NCI-H2107 (cell line): ENCODE measurements at places on chromosomes 5 and 9.

DNA sequence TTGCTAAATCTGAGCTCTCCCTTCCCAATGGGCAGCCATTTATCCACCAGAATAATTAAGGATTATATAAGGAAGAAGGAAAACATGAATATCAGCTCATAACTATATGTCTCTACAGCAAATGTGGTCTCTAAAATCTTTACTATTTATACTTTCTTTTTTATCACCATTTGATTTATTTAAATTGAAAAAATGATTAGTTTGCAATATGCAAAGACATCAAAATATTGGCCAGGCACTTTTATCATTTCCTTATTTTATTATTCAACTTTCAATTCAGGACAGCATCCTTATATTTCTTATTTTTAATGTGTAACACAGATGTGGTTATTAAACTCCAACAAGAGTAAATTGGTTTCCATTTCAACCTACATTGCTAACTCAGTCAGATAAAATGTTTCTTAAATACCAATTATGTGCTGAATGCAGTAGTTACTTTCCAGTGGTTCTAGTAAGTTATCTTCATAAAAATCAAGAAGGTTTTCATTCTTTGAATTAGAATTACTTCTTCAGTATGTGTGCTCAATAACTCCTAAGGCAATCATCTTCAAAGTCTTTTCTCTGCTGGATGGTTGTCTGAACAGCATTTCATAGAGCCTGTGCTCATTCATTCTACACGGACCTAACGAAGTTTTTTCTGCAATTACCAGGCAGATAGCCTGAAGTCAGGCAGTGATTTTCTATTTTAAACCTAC lies 1148.0 kb downstream of the CDH12 start:
- DNase-seq, result no peak

DNA sequence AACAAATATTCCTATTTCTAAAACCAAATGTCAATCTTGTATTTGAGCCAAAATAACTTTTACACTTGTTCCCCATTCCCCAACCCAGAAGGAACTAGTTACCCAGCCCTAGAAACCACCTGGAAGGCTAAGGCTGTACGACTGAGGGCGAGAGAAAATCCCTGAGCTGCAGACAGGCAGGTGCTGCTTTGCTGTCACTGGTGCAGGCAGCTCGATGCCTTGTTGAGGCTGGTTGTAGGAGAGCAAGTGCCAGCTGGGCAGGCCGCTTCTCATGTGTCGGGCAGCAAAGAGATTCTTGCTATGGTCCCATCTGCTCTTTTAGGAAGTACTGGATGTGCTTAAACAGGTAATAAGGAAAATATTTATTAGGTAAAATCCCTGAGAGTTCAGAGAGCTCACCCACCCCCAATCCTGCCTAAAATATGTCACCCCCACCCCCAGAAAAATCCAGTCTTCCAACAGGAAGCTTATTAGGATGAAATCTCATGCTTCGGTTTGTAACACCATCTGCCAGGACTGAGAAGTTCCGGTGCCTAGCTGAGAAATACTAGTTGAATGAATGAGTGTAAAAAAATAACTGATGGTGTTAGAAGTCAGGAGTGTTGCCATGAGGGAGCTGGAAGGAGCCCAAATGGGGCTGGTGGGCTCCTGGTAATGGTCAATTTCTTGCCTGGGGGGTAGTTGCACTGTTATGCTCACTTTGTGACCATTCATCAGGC lies 91.1 kb upstream of the DMRT1 start:
- no peak for DNase-seq

DNA sequence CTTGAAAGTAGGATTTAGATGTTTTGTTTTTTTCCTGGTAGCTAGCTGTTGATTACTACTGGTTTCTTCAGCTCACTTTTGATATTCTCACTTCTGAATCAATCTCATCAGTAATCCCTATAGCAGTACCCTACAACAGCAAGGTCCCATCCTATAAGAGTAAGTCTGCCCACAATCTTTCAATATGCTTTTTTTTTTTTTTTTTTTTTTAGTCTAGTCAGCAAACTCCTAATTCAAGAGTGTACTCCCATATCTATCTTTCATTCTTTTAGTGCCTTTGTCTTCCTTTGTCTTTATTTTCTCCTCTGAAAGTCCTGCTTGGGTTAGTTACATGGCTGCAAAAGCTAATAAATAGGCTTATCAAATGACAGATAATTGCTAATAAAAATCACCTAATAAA lies 362.4 kb upstream of the RIOK2 start:
- no peak for DNase-seq

GRCh38 chr5:66872736-66873331 lies 276.6 kb downstream of the MAST4 start:
- DNase-seq, result no peak

DNA sequence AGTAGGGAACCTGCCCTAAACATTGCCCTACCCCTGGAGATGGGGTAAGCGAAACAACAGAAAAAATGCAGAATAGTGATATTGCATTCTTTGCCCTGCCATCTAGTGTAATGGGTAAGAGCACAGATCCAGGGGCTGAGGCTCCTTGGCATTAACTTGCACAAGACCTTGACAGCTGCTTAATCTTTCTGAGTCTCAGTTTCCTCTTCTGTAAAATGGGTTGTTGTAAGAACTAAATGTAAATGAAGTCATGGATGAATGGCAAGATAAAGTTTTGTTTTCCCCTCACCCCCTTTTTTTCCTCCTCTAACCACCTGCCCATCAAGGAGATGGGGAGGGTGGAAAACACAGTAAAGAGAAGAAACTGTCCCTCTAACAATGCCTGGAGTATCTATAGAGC lies 47.7 kb upstream of the ZNF366 start:
- DNase-seq, result no peak

DNA sequence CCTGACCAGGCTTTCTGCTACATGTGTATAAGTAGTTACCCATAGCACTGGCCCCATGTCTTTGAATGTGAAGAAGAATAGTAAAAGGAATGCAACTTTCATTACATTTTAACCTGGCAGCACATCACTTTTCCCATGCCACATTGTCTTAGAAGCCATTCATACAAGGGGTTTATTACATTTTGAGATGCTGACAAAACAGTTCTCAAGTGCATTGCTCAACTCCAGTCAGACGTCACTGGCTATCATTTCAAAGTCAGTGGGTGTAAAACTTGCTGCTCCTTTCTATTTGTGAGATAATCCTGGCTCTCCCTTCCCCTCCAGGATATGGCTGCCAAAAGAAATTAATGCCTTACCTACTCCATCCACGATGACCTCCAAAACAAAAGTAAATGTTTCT lies 97.0 kb upstream of the VCAN start:
- no peak for DNase-seq

GRCh38 chr9:131837316-131837715 lies 97.4 kb upstream of the RAPGEF1 start:
- no peak for DNase-seq

DNA sequence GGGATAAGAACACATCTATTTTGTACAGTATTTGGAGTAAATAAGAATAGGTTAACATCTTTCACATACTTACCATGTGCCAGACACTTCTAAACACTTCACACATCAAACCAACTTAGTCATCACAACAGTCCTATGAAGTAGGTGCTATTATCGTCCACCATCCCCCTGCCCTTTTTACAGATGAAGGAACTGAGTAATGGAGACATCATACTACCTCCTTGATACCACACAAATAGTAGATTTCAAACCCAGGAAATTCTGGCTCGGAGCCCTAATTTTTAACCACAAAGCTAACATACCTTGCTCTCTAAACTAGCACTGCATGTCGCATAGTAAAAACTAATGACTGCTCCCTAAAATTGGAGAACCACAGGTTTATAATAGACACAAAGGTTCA lies 4.2 kb upstream of the ZNF366 start:
- DNase-seq, result no peak

- DNase-seq, result no peak
These were observed 39.0 kb downstream of the SMARCA2 start for GRCh38 chr9:2053883-2054845.

GRCh38 chr9:114619191-114619761 lies 8.2 kb downstream of the TMEM268 start:
- DNase-seq, result no peak

- DNase-seq, result no peak
These were observed 114.1 kb downstream of the FRMD3 start for GRCh38 chr9:83423815-83424707.

GRCh38 chr9:7402334-7403027 lies 397.1 kb downstream of the DMAC1 start:
- no peak for DNase-seq

GRCh38 chr5:145737578-145737977 lies 97.6 kb downstream of the PRELID2 start:
- no peak for DNase-seq

DNA sequence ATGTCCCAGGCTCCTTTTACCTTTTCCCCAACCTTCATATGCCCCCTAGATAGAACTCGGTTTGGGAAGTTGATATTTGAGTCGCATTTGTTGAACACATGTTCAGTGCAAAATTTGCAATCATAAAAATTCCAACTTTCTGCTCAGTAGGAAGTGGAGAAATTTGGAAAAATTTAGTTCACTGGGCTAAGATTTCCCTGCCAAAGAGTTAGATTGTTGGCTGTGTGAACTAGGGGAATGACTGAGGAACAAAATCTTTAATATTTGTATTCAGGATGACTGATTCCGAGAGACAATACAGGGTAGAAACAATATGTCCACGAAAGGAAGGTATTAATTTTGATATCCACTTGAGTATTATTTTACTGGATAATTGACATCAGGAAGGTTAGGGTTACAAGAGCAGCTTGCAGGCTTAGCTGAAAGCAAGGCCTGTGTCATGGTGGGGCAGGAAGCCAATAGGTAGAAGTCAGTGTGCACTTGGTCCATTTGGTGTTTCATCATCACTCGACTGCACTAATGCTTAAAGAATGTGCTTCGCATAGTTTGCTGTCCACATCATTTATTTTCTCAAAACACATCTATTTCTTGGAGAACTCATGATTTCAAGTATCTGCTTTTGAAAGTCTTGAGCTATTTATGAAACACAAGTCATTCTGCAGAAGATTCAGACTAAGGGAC lies 59.4 kb upstream of the GNA14 start:
- no peak for DNase-seq

DNA sequence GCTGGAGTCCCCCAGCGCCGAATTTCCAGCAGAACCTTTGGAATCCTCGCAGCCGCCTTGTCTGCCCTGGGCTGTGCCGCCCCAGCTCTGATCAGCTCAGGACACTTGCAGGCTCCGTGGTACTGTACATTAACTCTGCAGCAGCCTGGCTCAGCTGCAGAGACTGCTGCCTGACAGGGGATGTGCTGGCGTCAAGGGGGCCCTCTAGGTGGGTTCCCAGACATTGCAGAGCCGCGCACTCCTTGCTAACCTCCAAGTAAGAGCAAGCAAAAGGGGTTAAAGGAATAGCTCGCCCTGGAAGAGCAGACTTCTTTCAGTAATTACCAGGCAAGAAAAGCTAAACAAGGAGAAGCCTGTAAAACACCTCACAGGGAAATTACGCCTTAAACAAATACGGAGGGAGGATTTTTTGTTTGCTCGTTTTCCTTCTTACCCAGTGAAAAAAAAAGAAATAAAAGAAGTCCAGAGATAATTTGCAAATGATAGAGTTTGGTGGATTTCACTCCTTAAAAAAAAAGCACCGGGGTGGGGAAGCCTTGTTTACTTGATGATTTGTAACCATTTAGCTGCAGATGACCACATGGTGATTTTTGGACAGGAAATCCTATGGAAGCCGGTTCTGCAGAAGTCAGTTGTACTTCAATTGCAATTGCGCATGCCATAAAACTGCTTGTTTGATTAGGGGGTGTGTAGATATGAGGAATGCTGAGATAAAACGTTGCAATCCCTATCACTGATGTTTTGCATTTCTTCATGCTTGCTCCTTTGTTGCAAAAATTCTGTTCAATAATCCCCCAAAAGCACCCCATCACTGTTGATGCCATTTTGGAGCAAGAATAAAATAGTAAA lies 305.8 kb downstream of the PDE4D start:
- peak; percentile 20 for DNase-seq

GRCh38 chr9:36793277-36793676 lies 220.6 kb downstream of the MELK start:
- DNase-seq, result no peak

DNA sequence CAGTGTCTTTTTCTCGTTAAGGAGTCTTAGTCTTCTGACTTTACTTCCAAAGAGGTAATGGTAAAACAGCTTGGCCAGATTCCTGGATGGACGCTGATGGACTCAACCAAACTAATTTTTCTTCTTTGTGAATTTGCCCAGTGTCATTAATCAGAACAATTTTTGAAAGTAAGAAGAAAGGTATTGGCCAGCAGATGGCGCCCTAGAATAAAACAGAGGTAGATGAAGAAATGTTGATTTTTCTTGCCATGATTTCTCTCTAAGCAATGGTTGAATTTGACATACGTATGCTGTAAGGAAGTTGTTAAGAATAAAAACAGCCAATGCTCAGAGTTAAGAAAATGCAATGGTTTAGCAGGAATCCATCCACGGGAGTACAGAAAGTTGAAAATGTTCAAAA lies 500.0 kb downstream of the DIRAS2 start:
- DNase-seq, result peak; percentile 19

DNA sequence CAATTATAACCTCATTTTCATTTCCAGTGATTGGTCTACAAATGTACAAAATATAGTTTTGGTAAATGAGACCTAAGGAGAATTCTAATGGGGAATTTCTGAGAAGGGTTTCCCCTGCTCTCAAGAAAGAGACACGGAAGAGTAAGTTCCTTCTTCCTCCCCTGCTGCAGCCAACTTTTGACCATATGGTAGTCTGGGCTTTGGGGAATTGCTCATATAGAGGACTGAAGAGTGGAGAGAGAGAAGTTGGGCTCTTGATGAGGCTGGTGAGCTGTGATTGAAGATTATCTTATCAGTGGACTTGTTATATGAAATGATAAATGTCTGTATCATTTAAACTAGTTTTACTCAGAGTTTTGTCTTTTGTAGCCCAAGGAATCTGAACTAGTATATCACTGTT lies 4.3 kb upstream of the LNPEP start:
- DNase-seq, result no peak

DNA sequence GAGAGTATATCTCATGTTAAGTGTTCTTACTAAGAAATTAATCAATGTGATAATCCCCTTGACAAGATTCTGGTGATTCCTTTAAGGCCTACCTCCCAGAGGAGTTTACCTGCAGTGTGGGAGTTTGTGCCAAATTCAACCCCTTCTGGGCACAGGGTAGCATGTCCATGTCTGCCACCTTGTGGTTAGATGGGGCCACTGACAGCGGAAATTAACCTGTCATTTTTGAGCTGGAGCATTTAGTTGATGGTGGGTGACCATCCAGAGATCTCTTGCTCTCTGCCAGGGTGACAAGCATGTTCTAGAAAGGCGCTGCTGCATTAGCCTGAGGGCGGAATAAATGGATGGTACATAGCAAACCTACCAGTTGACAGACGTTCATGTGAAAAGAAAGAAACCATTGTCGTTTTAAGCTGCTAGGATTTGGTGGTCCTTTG lies 132.2 kb downstream of the FBXO4 start:
- DNase-seq, result no peak

- no peak for DNase-seq
These were observed 553.3 kb downstream of the CCDC171 start for GRCh38 chr9:16106021-16106571.
